ENCODE measurements at places on chromosomes 3 and 15. TPM values are rescaled to one million over a fixed set of nuclear protein-coding genes. Genes with fewer than 3 reads are reported as not detected.

Gene CNOT10
- 54.1 TPM for total RNA-seq

DNA sequence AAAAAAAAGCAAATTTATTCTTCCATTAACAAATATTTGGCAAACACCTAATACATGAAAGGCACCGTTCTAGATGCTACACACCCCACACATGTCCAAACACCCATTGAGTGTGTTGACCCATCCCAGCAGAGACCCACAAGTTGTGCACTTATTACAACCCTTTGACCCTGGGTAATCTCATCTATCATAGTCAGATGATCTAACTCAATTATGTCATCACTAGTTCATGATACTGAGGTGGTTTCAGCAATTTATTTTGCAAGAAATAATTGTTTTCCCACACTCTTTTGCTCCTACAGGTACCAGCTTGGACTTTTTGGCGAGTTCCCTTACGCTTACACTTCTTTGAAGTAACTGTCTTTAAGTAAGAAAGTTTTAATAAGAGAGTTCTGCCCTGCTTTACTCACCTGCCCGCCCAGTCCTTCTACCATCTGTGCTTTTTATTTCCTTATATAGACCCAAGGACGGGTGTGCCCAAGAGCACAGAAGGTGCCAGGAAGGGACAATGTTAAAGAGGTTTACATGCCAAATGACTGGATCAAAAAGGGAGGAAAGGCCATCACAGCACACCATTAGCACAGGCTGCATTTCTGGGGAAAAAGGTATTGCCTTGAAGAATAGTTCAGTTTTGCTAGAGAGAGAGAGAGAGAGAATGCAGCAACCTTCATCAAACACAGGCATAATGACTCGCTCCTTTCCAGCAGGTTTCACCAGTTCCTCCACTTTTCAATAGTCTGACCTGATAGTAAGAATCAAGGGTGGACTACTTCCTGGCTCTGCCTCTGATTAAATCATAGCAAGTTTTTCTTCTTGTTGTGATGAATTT, 54.5 kb upstream of the ATP11B start:
- H3K4me1 ChIP-seq, result no peaks in the 10 kb centered on the region
- no peak overlapping the region for H3K4me3 ChIP-seq
- peaks cover 18% of the 10 kb centered on the region for H3K27me3 ChIP-seq
- H3K36me3 ChIP-seq, result no peaks in the 10 kb centered on the region

- DNase-seq, result no peak
- H3K36me3 ChIP-seq, result no peaks in the 10 kb centered on the region
- peaks cover 7% of the 10 kb centered on the region for H3K4me1 ChIP-seq
- no peak overlapping the region for H3K4me3 ChIP-seq
- no peak overlapping the region for H3K27ac ChIP-seq
These were observed 102.9 kb downstream of the SEMA6D start for GRCh38 chr15:47820057-47820746.

DNA sequence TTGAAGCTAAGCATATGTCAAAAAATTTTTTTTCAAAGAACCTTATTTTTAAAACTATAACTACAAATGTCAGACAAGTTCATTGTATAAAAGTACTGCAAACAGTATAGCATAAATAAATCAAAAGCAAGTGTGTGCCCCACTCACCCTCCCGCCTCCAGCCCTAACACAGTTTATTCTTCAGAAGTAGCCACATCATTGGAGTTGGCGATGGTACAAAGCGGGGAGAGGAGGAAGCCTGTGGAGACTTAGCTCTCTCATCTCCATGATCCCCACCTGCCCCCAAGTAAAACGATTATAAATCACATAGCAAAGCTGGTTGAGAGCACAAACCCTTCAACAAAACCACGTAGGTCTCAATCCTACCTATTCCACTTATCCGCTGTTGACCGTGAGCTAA, 33.6 kb downstream of the FOXP1 start:
- H3K4me3 ChIP-seq, result no peak overlapping the region
- H3K27ac ChIP-seq, result no peak overlapping the region
- DNase-seq, result no peak
- no peaks in the 10 kb centered on the region for H3K27me3 ChIP-seq
- no peaks in the 10 kb centered on the region for H3K4me1 ChIP-seq

Gene C15orf39
- 22.2 TPM for total RNA-seq

Gene GP5
- total RNA-seq, result 0.09 TPM

DNA sequence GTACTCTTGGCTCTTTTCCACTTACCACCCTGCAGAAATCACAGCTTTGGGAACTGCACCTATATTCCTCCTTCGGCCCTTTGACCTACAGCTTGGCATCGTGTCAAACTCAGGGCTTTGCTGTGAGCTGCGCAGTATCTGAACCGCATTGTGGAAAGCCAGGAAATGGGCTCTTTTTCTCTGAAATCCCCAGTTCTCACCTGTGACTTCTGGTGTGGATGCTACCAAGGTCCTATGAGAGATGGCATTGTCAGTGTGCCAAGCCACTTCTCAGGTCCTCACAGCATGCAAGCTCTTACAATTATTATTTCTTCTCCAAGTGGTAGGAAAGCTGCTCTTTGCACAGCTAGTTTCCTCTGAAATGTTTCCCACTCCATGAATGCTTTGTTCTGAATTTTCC, 450.6 kb upstream of the TBL1XR1 start:
- no peaks in the 10 kb centered on the region for H3K4me1 ChIP-seq
- H3K27me3 ChIP-seq, result no peaks in the 10 kb centered on the region
- H3K4me3 ChIP-seq, result no peak overlapping the region
- H3K36me3 ChIP-seq, result no peaks in the 10 kb centered on the region

DNA sequence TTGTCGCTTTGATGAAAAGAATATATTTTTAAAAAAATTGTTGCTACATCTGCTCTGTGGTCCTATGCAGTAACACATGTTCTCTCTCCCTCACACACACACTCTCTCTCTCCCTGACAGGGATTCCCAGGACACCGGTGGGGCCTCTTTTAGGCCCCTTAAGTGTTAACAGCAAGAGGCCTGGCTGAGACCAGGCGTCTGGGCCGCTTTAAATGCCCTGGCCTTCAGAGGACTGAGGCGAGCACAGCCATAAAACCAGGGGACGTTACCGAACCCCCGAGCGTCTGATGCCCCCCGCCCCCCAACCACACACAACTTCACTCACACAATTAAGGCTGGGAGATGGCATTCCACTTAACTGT, 1.7 kb downstream of the BNC1 start:
- DNase-seq, result no peak
- no peak overlapping the region for H3K27ac ChIP-seq
- peaks cover 81% of the 10 kb centered on the region for H3K27me3 ChIP-seq
- no peaks in the 10 kb centered on the region for H3K36me3 ChIP-seq

DNA sequence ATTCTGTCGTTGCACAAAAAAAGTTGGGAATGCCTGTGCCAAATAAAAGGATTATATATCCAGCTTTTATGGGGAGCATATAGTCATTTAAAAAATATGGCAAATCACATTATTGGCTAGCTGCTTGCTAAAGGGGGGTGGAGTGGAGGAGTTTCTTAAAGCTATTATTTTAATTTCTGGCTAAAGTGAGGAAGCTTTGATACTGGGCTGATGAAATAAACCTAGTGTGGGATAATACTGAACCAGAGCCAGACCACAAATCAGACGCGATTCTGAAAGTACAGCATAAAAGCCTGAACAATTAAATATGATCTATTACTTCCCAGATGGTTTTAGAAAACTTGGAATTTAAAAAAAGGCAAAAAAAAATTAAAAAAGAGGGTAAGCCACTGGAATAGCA, 14.4 kb downstream of the POLR2M start:
- H3K4me1 ChIP-seq, result no peaks in the 10 kb centered on the region
- H3K4me3 ChIP-seq, result no peak overlapping the region
- no peaks in the 10 kb centered on the region for H3K27me3 ChIP-seq
- peaks cover 31% of the 10 kb centered on the region for H3K36me3 ChIP-seq
- no peak for DNase-seq
- no peak overlapping the region for H3K27ac ChIP-seq

DNA sequence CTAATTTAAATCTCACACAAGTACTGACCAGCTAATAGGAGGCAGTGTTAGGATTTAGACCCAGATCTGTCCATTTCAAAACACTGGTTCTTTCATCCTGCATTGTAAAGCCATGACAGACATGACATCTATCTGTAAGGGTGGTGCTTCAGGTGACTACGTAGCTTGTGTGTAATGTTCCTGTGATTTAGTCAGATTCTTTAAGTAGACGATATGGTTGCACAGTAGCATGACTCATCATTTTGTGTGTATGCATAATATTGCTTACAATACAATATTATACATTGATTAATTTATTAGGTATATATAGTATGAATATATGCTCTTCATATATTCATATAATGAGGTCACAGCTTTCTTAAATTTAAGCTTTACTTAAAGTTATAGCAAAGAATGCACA, 628.5 kb downstream of the GRM7 start:
- no peak overlapping the region for H3K4me3 ChIP-seq
- no peak overlapping the region for H3K27ac ChIP-seq
- no peak for DNase-seq

DNA sequence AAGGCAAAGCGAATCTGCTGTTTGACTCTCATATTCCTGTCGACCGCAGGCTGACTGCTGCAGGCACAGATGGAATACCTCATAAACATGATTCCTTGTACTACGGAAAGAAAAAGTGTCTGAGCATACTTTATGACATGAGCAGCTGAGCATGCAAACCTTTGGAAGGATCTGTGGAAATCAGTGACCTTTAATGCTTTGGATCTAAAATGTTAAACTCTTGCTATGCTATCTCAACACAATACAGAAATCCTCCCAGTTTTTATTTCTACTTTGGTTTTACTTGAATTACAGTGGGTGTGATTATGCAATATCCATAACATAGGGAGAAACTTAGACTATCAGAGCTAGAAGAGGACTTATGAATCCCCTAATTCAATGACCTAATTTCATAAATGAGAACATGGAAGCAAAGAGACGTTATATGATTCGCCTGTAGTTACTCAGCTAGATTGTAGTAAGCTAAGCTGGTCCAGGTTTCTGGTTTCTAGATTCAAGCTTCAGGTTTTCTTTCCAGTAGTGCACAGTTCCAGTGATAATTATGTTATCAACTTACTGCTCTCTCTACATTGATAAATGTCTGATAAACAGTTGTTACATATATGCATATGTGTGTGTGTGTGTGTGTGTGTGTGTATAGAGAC, 127.6 kb upstream of the GBE1 start:
- no peak for DNase-seq
- no peaks in the 10 kb centered on the region for H3K36me3 ChIP-seq
- no peaks in the 10 kb centered on the region for H3K4me1 ChIP-seq
- no peaks in the 10 kb centered on the region for H3K27me3 ChIP-seq

Gene GOLGA6B
- not detected for total RNA-seq

Gene CACNA2D3
- total RNA-seq, result 0.42 TPM

Gene FAM81A
- total RNA-seq, result 0.41 TPM

Gene CCR1
- not detected for total RNA-seq

Gene CCDC13
- total RNA-seq, result 0.64 TPM

GRCh38 chr3:17339132-17339575, 403.3 kb downstream of the TBC1D5 start:
- H3K36me3 ChIP-seq, result no peaks in the 10 kb centered on the region
- H3K27me3 ChIP-seq, result no peaks in the 10 kb centered on the region
- no peak overlapping the region for H3K4me3 ChIP-seq
- no peak overlapping the region for H3K27ac ChIP-seq
- no peaks in the 10 kb centered on the region for H3K4me1 ChIP-seq
- DNase-seq, result no peak

- H3K4me1 ChIP-seq, result no peaks in the 10 kb centered on the region
- H3K36me3 ChIP-seq, result no peaks in the 10 kb centered on the region
- no peak overlapping the region for H3K27ac ChIP-seq
- DNase-seq, result peak; percentile 87
- H3K27me3 ChIP-seq, result no peaks in the 10 kb centered on the region
- no peak overlapping the region for H3K4me3 ChIP-seq
These were observed 130.7 kb downstream of the EBLN2 start for GRCh38 chr3:73192036-73192738.

GRCh38 chr3:53144862-53145712, 14.9 kb upstream of the RFT1 start:
- H3K27me3 ChIP-seq, result no peaks in the 10 kb centered on the region
- no peak for DNase-seq
- no peak overlapping the region for H3K27ac ChIP-seq
- H3K4me3 ChIP-seq, result no peak overlapping the region
- H3K4me1 ChIP-seq, result no peaks in the 10 kb centered on the region
- no peaks in the 10 kb centered on the region for H3K36me3 ChIP-seq

DNA sequence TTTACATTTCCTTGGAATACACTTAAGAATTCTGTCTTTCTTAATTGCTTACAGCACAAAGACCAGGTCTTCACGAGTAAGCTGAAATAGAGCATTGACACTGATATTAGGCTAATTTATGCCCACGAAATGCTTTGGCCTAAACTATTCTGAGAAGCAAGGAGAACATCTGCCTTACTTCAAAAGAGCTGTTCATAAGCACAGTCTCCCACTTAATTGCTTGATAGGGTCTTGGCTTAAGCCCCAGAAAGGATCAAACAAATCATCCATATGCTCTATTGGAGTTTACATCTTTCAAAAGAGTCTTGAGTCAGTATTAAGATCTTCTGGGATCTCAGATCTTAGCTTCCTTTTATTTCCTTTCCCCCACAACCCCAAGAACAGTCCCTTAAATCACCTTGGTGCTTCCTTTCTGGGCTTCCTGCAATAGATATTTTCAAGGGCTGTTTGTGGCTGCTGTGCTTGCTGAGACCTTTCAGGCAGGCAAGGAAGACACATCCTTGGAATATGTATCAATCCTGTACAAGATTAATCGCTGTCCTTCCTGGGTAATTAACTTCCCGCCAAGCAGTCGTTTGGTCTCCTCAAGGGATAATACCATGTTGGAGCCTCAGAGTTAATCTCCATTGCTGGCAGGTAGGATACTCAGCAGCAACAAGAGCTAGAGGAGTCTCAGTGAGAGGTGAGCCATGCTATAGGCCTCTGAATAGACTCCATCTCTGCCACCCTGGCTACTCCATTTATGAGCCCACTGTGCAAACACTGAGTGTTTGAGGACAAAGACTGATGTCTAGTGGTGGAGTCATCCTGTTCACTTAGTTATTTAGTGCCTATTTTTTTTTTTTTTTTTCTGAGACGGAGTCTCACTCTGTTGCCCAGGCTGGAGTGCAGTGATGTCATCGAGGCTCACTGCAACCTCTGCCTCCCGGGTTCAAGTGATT, 37.1 kb downstream of the TMEM158 start:
- H3K27me3 ChIP-seq, result no peaks in the 10 kb centered on the region
- no peaks in the 10 kb centered on the region for H3K4me1 ChIP-seq
- DNase-seq, result no peak
- H3K36me3 ChIP-seq, result no peaks in the 10 kb centered on the region

DNA sequence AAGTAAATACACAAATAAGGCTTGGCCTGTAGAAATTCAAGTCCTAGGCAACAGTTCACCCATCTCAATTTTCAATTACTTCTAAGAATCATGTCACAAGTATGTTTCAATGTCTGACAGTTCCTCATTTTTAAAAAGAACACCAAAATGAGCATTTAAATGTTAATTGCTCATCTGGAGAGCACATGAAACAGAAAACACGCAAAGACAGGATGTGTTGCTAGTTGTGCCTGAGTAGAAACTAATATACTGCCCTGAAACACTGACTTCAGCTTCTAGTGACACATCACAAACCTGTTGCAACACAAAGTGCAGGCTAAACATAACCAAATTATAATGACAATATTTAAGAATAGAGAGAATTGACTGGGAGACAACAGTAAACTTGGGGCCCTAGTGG, 167.3 kb upstream of the THBS1 start:
- no peak for DNase-seq
- H3K27ac ChIP-seq, result no peak overlapping the region
- no peak overlapping the region for H3K4me3 ChIP-seq
- H3K36me3 ChIP-seq, result no peaks in the 10 kb centered on the region
- no peaks in the 10 kb centered on the region for H3K27me3 ChIP-seq
- no peaks in the 10 kb centered on the region for H3K4me1 ChIP-seq

Gene A4GNT
- not detected for total RNA-seq

Data from endodermal cell (in vitro differentiated cells).